ENCODE measurements at places on chromosomes 7 and 10.

GRCh38 chr10:63977329-63977923 is 456.2 kb downstream of the REEP3 start:
- DNase-seq: peak; percentile 24

DNA sequence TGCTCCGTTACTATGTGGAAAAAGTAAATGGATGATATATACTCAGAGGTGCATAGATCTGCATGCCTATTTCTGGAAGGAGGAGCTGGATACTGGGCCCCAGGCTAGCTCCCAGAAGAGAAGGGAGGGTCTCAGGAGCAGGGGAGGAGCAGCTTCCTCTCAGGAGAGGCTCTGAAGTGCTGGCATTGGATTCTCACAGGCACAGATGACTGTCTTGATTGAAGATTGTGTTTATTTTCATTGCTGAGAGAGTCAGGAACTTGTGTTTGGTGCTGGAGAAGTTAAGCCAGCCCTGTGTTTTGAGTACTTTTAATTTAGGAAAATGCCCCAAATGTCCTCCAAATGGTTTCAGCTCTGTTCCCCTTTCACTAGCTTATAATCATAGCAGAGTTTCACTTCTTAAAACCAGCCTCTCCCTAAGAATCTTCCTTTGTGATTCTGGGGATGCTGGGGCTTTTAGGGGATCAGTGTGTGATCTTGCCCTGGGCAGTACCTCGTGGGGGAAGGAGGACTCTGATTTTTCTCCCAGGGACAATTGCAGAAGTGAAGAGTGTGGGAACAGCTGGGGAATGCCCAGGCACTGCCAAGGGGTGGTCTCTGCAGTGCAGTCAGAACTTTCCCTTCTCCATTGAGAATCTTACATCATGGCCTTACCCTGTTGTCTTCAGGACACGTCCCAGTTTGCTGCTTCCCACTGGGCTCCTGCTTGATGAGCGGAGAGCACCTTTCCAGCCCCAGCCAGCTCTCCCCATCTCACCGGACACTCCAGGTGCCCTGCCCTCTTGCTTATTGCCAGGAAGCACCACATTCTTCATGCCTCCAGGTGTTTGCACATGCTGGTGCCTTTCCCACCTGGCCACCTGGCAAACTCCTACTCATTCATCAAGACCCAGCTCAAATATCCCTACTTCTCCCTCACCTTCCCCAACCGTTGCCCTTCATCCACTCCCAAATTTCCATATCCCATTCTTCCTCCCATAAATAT is 102.8 kb downstream of the ARHGAP22 start:
- DNase-seq: no peak

DNA sequence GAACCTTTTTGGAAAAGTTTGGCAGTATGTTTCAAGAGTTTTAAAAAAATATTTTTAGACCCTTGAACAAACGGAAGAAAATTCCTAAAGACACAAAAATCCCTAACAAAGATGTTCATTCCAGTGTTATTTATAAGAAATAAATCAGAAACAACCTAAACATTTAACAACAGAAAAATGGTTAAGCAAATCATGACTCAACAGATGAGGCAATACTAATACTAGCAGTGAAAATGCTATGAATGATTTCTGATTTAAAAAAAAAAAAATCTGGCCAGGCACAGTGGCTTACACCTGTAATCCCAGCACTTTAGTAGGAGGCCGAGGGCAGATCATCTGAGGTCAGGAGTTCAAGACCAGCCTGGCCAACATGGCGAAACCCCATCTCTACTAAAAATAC is 61.0 kb downstream of the ARHGAP12 start:
- DNase-seq: no peak

GRCh38 chr10:8071666-8072065 is 17.2 kb downstream of the GATA3 start:
- no peak for DNase-seq

- no peak for DNase-seq
These were observed 695.5 kb downstream of the GRM8 start for GRCh38 chr7:126557271-126557670.
